Psoas muscle (tissue), 8 donors: ENCODE measurements at places on chromosomes 12 and 14. TPM values are rescaled to one million over a fixed set of nuclear protein-coding genes. Genes with fewer than 3 reads are reported as not detected.

DNA sequence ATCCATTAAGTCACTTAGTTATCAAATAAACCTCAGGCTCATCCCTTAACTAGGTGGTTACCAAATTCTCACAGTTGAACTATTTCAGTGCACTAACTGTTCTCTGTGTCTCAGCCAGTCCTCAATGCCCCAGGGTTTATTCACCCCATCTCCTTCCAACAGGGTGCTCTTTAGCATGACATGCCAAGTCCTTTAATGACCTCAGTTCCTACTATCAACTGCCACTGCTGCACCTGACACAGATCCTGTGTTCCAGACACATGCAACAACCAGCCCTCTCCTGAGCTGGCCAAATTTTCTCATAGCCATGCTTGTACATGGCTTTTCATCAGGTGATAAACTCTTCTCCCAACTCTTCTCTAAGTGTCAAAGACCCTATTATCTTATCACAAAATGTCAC is 80.0 kb downstream of the ATXN2 start:
- no peak for DNase-seq

- no peak for DNase-seq
These were observed 23.0 kb downstream of the TRIM9 start for GRCh38 chr14:51071857-51072256.

DNA sequence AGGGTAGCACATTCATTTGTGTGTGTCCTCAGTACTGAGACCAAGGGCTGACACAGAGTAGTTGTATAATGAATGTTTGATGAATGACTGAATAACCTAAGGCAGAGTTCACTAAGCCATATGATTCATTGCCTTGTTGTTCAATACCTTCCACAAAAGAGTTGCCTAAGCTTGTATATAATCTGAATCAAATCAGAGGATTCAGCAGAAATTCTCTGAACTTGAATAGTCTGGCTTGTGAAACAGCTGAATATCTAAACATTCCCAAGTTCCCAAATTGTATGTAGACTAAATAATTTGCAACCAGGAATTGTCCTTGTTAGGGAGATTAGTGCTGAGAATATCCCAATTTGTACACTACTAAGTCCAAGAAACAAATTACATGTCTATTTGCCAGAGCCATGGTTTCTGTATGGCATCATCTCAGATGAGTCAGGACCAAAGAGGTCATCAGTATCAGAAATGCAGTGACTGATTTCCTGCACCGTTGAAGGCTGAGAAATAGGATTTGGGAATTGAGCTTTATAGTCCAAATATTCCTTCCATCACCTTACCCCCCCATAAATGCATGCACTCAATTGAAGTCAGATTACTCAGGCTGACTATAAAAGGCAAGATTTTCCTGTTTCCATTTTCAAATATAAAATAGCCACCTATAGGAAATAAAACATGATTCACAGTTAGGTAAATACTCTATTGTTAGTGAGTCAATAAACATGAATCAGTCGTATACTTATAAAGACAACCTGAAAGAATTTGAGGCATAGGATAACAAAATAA is 168.7 kb downstream of the PHLDA1 start:
- DNase-seq: no peak

GRCh38 chr12:87082756-87083155 is 826.6 kb upstream of the MGAT4C start:
- no peak for DNase-seq

DNA sequence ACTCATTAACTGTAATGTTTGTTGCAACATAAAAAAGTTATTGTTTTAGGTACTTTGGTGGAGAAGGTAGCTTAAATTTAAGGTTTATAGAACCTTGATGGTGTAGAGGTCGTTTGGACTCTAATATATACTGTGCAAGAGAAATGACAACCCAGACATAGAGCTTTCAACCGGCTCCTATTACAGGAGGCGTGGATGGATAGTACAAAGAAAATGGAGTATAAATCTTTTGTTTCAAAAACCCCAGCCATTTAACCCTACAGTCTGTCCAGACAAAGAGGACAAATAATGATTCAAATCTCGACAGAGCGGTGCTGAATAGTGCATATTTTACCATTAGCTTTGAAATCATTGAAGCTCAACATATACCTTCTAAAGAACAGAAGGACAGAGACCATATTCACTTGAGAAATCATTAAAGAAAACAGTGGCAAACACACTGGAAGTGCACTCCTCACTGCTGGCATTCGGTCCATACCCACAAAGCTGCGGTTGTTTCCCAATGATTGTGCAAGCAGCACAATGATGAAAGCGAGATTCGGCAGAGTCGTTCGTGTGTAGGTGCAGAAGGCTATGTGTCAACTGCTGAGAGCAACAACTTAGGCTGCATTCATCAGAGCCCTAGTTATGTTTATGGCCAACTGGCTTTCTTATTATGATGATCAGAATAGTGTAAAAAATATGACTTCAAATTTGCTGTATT is 688.6 kb downstream of the NOVA1 start:
- DNase-seq: no peak

- DNase-seq: no peak
These were observed 80.1 kb downstream of the STAB2 start for GRCh38 chr12:103667125-103667524.

GRCh38 chr12:57187222-57188089 is 29.1 kb upstream of the NXPH4 start:
- no peak for DNase-seq

DNA sequence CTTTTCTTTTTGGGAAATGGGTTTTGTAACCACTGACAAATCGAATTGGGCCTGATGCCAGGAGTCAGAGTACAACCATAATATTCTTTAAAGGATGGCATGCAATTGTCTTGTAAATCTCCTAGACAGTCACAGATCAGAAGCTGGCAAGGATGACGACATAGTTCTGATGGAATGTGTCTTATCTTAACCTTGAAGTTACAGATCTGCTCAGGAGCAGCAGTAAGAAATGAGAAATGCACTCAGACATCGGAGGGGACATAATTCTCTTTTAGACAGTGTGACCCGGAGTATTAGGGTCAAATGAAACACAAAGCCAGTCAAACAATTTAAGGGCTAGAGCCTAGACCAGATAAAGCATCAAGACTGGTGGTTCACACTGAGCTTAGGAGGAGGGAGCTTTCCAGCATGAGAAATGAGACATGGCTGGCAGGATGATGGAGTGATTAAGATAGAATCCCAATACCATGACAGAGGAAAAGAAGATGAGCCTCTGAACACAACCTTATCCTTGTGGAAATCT is 17.5 kb downstream of the CBX5 start:
- no peak for DNase-seq

GRCh38 chr12:131464081-131464480 is 246.8 kb upstream of the SFSWAP start:
- DNase-seq: no peak

- DNase-seq: no peak
These were observed 53.9 kb downstream of the DAD1 start for GRCh38 chr14:22535126-22535525.

DNA sequence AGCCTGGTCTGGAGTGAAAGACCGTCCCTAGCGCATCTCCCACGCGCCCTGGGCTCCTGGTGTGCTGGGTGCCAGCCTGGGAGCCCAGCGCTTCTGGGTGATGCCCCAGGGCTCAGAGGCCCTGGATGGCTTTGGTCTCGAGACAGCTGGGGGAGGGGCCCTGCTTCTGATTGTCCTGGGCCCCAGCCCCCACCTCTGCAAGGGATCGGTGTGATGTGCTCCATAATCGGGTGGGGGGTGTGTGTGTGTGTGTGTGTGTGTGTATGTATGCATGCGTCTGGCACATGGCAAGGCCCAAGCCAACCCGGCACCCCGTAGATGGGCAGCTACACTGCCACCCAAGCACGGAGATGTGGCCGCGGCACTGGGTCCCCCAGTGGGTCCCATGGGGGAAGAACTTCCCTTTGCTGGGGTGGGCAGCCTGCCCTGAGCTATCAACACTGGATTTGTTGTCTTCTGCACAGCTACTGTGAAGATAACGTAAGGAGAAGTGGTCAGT is 3.1 kb downstream of the ZBTB42 start:
- DNase-seq: no peak

DNA sequence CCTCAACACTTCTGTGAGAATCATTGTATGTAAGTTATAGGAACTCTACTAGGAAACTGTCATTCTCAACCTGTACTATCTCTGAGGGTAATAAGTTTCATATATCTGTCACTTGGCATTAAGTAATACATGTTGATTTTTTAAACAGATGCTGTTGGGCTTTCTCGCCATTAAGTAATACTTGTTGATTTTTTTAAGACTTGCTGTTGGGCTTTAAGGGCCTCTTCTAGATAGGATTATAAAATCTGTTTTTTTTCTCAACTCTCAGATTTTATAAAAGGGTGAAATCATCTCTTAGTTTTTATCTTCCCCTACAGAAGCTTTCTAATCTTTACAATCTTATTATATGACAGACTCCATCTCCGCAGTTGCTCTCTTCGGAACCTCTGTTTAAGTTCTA is 5.6 kb downstream of the WASHC4 start:
- no peak for DNase-seq

DNA sequence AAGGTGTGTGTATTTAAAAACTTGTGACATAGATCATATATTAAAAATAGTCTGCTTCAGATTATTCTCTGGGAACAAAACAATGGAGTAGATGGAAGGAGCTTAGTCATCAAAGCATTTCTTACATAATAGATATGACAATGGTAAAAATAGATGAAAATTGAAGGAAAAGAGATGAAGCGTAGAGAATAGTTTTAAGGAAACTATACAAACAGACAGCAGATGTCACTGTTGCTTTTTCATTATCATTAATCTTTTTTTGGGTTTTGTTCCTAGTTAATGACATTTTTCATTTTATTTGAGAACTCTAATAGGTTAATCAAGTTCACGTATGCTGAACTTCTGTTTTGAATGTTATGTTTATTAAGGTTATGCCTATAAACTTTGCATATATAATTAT is 149.2 kb upstream of the FBXO33 start:
- no peak for DNase-seq

DNA sequence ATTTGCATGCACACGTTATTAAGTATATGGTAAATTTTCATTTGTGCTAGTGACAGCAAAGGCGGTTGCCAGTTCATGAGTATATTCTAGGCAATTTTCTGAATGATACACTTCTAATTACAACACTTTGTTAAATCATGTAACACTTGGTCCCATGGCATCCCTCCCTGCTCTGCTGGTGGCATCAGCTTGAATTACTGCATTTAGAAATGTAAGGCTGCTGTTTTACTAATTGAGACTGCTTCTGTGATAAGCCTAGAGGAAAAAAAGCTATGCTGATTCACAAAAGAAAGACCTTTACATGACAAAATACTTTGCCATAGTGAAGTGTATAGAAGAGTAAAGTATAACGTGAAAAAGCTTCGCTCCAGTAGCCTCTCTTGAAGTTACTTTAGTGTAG is 636.1 kb downstream of the KCNH5 start:
- DNase-seq: no peak

DNA sequence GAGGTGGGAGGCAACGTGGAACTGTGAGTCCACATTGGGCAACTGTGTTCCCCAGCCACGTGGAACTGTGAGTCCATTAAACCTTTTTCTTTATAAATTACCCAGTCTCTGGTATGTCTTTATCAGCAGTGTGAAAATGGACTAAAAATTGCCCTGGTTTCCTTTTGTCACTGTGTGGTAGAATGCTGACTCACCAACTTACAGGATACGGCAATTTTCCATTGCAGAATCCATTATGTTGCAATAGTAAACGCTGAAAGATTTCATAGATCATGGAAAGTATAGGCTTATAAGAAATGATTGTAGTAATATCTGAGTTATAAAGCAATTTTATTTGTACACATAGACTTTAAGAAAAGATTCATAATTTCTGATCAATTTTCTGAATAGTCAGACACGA is 93.0 kb downstream of the GTF2A1 start:
- no peak for DNase-seq

DNA sequence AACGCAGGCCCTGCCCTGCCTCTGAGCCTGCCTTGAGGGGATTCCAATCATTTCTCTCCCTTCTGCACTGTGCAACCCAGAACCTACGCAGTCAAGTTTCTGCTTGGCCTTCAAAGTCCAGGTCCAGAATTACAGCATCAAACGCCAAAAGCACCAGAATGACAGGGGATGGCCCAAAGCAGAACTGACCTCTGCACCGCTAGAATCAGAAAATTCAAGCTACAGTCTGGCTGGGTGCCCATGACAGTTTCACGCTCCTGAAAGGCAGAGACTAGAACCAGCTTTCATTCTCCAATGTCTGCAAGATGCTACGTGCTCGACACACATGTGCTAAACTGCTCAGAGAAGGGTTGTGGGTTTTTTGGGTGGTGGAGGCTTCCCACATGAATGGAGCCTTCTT is 4.1 kb downstream of the CLMN start:
- DNase-seq: no peak

GRCh38 chr12:27105746-27106536 is 23.6 kb upstream of the C12orf71 start:
- DNase-seq: no peak

GRCh38 chr12:68842784-68843567 is 35.0 kb downstream of the MDM2 start:
- no peak for DNase-seq

DNA sequence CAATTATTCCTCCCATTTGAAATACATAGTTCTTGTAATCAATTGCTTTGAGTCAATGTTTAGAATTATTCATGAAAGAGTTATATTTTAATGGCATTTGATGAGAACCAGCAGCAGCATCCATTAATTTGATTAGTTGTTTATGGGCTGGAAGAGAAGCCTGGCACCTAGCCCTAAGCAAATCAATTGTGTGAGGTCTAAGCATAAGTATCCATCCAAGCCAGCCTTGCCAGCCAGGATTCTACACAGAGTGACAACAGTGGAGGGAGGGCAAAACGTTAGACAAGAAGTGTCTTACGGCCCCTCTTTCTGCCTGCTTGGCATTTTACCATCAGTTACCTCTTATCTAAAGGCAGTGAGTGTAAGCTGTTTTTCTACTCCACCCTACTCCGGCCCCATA is 478.5 kb downstream of the NELL2 start:
- no peak for DNase-seq

- no peak for DNase-seq
These were observed 79.2 kb downstream of the FERMT2 start for GRCh38 chr14:52871606-52872005.

- no peak for DNase-seq
These were observed 938 bp upstream of the SLC6A13 start for GRCh38 chr12:263574-263973.

DNA sequence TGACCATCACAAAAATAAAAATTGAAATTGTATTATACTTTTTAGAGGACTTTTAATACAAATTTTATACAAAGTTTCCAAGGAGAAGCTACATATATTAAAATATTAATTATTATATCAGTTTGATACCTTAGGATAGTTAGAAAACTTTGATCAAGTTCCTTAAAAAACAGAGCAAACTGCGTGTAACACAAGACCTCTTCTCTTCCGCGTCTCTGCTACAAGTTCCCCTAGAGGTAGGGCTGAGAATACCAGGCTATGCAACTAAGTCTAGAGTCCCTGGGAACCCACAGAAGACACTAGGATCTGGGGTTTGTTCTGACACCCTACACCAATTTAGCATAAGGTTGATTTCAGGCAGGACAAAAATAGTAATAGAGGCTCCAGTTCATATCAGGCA is 319.0 kb downstream of the FOXG1 start:
- DNase-seq: no peak

Gene PLEK2
- polyA plus RNA-seq: 2.1 TPM

Gene CCDC197
- 0.61 TPM for polyA plus RNA-seq

Gene TAS2R9
- not detected for polyA plus RNA-seq

Gene MMP17
- 0.81 TPM for polyA plus RNA-seq

Gene ZFHX2
- polyA plus RNA-seq: 0.71 TPM

Gene OAS2
- 1.5 TPM for polyA plus RNA-seq

Gene TMEM132D
- polyA plus RNA-seq: not detected

Gene BTBD7
- polyA plus RNA-seq: 13.3 TPM

Gene CATSPERB
- polyA plus RNA-seq: 0.08 TPM
